ENCODE measurements at places on chromosomes 2 and 18.

GRCh38 chr2:28697602-28698149, 54.0 kb upstream of the PPP1CB start:
- DNase-seq = no peak

GRCh38 chr2:44142306-44142705, 26.4 kb upstream of the PPM1B start:
- no peak for DNase-seq

GRCh38 chr2:10075571-10076209, 4.5 kb downstream of the CYS1 start:
- DNase-seq = no peak

GRCh38 chr2:200172944-200173581, 133.4 kb upstream of the SPATS2L start:
- DNase-seq = no peak

DNA sequence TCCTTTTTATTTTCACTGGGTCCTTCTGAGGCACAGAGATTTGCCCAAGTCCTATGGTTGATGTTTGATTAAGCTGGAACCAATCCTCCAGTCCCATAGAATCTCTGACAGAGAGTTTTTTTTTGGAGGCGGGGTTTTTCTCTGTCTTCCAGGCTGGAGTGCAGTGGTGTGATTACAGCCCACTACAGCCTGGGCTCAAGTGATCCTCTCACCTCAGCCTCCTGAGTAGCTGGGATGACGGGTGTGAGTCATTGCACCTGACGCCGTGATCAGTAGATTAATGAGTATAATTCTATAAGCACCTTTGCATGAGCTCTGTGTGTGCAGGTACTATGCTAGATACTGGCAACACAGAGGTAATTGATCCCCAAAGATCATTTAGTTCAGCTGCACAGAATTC, 15.3 kb upstream of the TRPM8 start:
- no peak for DNase-seq

- DNase-seq = no peak
Measured at GRCh38 chr2:241837197-241837965, 21.3 kb downstream of the PDCD1 start.

- DNase-seq = no peak
Measured at GRCh38 chr2:33136056-33136455, 189.3 kb downstream of the LTBP1 start.

GRCh38 chr18:70004696-70005095, 57.0 kb upstream of the CD226 start:
- no peak for DNase-seq

DNA sequence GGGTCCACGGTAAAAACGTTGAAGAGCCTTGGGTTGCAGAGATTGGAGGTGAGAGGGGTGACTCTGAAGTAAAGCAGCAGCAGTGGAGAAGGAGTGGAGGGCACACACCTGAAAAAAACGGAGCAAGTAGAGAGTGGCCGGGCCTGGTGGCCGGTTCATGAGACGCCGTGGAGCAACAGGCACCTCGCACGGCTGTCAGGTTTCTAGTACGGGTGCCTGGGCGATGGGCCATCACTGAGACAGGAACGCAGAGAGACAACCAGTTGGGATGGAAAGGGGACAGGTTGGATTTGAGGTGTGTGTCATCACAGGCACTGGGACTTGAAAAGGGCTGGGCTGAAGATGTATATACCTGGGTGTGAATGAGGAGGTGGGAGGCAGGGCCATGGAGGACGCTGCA, 104.2 kb downstream of the MTCL1 start:
- DNase-seq = no peak

DNA sequence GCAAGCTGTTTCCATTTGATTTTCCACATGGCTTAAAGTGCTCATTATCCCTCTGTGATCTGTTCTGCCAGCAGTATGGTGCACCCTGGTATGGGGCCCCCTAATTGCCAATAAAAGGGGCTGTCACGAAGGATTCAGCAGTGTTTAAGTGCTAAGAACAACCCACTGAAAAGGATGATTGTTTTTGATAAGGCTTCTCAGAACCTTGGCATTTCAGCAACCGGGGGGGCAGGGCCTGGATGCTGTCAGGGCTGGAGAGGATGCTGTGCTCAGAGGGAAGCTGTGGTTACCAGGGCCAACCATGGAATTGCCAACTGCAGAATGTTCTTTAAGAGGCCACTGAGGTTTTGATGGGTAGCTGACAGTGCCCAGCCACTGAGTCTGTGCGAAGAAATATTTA, 117.8 kb downstream of the CTIF start:
- no peak for DNase-seq

DNA sequence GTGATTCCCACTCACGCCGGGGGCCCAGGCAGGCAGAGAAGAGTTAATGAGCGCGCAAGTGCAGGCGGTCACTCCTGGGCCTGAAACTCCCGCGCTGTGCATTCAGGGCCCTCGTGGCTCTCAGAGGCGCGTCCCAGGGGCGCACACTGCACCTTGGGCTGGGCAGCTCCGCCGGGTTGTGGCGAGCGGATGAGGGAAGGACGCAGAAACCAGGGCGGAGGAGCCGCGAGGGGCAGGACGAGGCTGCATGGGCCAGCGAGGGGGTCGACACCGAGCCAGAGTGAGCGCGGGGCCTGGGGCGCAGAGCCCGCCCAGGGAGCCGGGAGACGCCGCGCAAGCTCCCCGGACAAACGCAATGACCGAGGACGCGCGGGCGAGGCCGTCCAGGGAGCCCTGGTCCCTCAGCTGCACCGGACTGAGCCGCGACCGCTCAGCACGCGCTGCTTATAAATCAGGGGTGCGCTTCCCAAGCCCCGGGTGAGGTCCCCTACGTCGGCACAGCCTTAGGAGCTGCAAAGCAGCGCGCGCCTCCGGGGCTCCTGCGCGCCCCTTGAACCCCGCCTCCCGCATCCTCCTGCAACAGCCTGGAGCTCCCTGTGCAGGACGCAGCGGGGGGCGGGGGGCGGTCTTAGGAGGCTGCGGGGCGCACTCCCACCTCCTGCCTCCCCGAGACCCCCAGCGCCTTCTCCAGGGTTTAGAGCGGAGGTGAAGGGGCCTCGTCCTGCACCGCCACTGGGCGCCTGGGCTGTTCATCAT, 180.2 kb upstream of the ALKAL2 start:
- no peak for DNase-seq

DNA sequence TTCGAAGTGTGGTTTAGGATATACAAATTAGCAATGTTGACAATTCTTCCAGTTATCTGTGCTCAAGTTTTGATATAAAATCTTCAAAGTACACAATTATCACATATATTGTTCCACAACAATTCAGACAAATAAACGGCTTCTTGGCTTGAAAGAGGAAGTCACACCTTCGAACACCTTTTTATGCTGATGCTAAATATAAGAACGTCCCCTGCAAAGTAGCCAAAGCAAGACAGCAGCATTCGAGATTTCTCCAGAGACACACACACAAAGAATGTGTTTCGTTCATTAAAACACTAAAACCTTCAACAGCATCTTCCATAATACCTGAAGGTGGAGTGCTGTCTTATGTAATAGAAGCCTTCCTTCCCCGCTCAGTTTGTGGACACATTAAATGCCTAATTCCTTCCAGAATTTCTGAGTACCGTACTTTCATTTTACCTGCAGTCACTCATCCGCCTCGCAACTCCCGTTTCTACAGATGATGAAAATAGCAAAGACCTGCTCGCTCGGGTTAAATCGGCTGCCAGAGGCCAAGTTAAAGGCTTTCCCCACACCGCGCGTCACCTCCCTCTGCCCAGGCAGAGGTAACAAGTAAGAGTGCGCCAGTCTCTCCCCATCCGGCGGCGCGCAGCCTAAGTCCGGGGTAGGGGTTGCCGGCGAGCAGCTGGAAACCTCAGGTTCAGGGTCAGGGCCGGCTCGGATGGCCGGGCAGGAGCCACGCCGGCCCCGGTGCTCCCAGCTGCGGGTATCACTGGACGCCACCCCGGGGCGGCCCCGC, 847 bp downstream of the SERPINE2 start:
- no peak for DNase-seq

GRCh38 chr2:20304411-20304810, 46.2 kb downstream of the PUM2 start:
- no peak for DNase-seq

DNA sequence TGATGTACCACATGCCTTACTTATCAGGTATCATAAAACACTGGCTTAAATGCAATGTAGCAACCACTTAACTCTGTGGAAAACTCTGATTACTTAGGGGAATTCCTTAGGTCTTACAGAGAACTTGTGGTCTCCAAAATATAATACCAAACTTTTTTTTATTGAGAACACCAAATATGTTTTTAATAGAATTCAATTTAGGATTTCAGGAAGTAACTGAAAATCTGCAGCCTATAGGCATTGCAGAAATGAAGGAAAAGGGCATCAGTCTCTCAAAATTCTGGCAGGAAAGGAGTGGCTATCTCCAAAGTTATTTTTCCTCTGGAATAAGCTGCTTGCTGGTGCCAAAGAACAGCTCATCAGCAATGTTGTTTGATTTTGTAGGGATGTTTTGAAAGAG, 105.3 kb upstream of the UGP2 start:
- no peak for DNase-seq

GRCh38 chr2:75367401-75367800, 168.1 kb upstream of the TACR1 start:
- no peak for DNase-seq

DNA sequence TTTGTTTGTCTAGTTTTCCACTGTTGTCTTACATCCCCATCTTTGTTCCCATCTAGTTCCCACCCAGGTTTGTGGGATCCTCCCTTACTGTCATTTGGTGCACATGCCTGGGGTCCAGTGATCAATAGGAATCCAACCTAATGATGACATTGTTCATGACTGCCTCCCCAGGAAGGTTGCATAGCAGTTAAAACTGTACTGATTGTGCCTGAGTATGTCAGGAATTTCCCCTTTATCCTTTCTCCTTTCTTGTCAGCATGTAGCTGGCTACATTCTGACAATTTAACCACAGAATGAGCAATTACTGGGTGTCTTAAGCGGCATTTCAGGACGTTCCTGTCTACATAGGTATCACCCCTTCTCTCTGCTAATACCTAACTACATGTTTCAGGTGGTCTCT, 653.0 kb downstream of the CNTNAP5 start:
- no peak for DNase-seq

DNA sequence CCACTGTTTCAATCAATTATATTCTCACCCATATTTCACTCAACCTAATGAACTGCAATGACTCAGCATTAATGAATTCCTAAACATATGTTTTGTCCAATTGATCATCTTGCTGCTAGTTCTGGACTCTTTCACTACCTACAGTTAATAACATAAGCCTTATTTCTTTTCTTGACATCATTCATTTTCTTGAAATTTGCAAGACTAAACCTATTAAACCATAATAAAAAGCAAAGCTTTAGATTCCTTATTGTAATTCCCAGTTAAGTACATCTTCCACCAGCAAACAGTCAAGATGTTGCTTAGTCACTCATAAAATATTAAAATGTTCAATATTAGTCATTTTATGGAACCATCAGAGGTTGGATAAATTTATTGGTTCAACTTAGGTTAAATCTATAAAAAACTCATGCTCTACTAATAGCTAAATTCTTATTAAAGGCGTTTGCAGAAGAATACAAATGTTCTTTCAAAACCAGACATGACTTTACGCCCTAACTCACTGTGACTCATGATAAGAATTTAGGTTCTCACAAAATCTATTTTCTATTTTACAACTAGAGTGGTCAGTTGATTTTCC, 599.4 kb downstream of the RNF144A start:
- DNase-seq = no peak

GRCh38 chr2:39164089-39164488, 43.2 kb upstream of the SOS1 start:
- DNase-seq = no peak

- no peak for DNase-seq
Measured at GRCh38 chr2:191618046-191618780, 59.7 kb upstream of the NABP1 start.

GRCh38 chr2:15271941-15272542, 289.1 kb downstream of the NBAS start:
- no peak for DNase-seq

DNA sequence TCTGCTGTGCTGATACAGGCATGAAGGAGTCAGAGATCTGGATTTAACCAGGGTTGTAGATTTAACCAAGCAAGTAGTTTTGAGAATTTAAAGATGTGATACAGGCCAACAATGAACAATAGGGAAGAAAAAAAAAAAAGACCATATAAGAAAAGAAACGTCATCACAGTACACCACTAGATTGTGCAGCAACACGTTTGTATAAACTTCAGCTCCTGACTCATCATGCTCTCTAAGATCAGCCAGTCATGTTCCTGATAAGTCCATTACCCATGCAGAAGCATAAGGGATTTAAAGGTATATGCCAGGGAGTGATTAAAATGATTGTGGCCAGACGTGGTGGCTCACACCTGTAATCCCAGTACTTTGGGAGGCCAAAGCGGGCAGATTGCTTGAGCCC, 22.3 kb upstream of the ERICH2 start:
- no peak for DNase-seq

GRCh38 chr18:79902075-79902474, 49.4 kb downstream of the SLC66A2 start:
- no peak for DNase-seq

Measured in NCI-H187 treated with DMSO at 0.1 percent for 48 hours (cell line).